ENCODE measurements at places on chromosomes 7 and 10.

DNA sequence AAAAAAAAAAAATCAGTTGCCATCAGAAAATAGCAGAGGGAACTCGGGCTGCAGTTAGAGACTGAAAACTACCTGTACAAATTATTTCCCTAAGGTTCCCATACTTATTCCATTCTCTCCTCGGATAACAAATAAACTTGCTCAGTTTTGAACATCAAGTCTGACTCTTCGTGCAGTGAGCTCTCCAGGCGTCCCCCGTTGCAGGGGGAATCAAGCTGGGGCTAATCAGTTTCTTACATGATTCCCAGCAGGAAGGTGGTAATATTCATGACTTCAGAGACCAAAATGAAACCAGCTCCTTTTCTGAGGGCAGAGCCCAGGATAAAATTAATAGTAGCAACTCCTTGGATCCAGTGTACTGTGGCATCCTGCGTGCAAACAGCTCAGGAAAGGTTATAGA, 135.3 kb downstream of the FRMD4A start:
- DNase-seq = no peak

- no peak for DNase-seq
Measured at GRCh38 chr10:24208661-24209431, at the start of gene KIAA1217. TSS of gene KIAA1217 (plus strand) at chr10:24209138. CDS start at chr10:24209194, 56 bp downstream.

DNA sequence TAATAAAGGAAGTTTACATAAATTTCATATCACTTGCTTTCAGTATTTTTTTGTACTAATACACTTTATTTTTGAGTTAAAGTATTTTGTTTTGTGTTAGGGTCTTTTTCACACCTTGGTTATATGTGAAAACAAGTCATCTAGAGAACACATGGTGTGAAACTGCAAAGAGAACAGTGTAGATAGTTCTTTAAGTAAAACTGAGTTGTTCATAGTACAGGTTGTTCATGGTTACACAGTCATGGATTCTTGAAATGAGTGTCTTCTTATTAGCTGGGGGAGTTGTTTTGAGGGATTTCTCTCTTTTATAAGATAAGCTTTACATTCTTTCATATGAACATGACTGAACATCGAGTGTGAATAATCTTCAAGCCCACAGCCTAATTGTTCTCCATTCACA, 244.2 kb downstream of the THSD7A start:
- no peak for DNase-seq

- DNase-seq = no peak
Measured at GRCh38 chr7:2932402-2933251, 88.5 kb upstream of the GNA12 start.

- no peak for DNase-seq
Measured at GRCh38 chr7:461453-462172, 58.0 kb downstream of the PDGFA start.

- DNase-seq = no peak
Measured at GRCh38 chr10:126628746-126629145, 41.7 kb downstream of the C10orf90 start.

DNA sequence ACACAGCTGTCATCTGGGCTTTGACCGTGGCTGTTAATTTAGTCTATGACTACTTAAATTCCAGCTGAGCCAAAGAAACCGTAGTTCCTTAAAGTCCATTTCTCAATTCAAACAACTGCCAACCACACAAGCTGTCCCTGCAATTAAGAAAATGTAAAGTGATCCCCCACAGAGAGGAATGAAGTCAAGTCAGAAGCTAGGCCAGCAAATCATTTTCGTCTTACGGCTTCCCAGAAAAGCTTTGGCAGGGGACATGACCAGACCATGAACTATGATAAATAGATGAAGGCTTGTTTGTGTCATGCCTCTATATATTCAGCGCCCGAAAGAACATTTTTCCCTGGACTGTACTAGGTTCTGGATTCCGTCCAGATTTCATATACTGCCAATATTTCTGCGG, 54.6 kb downstream of the HACD1 start:
- no peak for DNase-seq

GRCh38 chr7:55536619-55537457, 35.5 kb downstream of the VOPP1 start:
- no peak for DNase-seq

GRCh38 chr10:8229153-8229552, 174.7 kb downstream of the GATA3 start:
- DNase-seq = no peak

- no peak for DNase-seq
Measured at GRCh38 chr10:71971769-71972555, 7.8 kb downstream of the CHST3 start.

DNA sequence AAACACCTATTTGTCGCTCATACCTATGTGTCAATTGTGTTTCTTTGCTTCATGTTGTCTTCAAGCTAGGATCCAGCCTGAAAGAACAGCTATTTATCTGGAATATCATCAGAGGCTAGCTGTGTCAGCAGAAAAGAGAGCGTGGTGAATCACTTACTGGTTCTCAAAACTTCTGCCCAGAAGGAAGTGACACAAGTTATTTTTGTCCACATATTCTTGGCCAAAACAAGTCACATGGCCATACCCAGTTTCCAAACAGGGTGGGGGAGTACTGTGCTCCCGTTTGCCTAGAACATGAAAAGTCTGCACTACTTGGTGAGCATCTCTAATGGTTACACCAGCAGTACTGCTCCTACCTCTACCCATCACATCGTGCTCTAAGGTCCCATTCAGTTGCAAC, 160.9 kb upstream of the CSTF2T start:
- DNase-seq = no peak

DNA sequence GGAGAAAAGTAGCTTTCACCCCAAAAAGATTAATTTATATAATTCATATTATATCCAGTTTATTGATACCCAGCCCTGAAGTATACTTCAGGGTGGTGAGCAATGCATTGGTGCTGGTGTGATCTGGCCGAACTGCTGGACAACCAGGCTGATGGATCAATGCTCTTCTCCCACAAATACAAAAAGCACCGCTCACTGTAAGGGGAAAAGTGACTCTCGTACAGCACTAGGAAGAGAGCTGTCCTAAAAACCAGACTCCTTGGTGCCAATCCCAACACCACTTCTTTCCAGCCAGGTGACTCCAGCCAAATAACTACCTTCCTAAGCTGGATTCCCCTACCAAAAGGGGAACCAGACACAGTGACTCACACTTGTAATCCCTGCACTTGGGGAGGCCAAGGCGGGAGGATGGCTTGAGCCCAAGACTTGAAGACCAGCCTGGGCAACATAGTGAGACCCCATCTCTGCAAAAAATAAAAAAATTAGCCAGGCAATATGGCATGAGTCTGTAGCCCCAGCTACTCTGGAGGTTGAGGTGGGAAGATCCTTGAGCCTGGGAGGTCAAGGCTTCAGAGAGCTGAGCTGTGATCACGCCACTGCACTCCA, 13.1 kb upstream of the TNPO3 start:
- DNase-seq = no peak

GRCh38 chr7:133780912-133781311, 346.2 kb upstream of the LRGUK start:
- DNase-seq = no peak

GRCh38 chr10:69337296-69338132, 59.2 kb downstream of the HK1 start:
- DNase-seq = no peak

GRCh38 chr10:87799860-87800259, 18.2 kb downstream of the ATAD1 start:
- DNase-seq = no peak

GRCh38 chr7:140475747-140476333, 3.5 kb downstream of the MKRN1 start:
- DNase-seq = no peak

DNA sequence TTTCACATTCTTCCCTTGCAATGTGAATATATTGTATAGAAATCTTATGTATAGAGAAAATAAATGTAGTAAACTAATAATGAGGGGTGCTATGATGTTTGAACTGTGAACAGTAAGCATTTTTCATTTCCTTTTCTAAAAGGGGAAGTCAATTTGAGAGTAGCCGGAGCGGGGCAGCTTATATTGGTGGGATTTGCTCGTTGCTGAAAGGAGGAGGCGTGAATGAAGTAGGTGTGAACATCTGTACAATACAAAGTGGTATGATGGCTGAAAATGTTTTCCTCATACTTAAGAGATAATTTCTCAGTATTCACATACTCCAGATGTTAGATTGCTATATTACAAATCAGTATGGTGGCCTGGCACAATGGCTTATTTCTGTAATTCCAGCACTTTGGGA, 87.1 kb downstream of the SRI start:
- no peak for DNase-seq

- no peak for DNase-seq
Measured at GRCh38 chr7:150466477-150466876, 16.0 kb downstream of the GIMAP8 start.

DNA sequence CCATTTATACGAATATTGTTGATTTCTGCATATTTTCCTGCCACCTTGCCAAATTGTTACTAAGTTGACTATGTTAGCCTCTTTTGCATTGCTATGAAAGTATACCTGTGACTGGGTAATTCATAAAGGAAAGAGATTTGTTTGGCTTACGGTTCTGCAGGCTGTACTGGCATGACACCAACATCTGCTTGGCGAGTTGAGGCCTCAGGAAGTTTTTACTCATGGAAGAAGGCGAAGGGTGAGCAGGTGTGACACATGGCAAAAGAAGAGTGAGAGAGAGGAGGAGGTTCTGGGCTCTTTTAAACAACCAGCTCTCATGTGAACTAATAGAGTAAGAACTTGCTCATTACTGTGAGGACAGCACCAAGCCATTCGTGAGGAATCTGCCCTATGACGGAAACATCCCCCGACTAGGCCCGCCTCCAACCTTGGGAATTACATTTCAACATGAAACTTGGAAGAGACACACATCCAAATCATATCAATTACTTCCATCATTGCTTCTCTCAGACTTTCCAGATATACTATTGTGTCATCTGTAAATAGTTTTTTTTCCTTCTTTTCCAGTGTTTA, 8.4 kb downstream of the RALA start:
- no peak for DNase-seq

DNA sequence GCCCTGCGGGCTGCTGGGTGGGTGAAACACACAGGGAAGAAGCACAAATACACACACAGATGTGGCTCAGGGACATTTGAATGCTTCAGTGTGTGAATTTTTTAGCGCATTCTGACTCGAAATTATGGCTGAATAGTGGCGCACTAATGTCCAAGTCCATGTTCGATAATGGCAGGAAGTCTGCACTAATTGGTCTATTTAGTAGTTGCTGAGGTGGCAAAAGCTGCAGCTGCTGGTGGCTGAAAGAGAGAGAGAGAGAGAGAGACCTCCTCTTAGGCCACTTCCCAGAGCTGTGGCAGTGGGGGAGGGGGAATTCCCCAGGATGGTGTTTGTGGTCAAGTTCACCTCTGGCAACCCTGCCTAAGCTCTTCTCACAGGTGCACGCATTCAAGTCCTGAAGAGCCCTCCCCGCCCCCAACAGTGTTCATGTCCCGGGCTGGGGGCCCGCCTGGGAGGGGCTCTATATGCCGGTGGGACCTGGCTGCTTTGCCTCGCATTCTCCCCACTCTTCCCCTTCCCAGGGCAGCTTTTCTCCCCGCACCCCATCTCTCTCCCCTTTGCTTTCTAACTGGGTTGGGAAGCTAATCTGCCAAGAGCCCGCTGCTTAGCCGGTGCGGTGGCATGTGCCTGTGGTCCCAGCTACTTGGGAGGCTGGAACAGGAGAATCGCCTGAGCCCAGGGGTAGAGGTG, 6.0 kb upstream of the MNX1 start:
- no peak for DNase-seq

DNA sequence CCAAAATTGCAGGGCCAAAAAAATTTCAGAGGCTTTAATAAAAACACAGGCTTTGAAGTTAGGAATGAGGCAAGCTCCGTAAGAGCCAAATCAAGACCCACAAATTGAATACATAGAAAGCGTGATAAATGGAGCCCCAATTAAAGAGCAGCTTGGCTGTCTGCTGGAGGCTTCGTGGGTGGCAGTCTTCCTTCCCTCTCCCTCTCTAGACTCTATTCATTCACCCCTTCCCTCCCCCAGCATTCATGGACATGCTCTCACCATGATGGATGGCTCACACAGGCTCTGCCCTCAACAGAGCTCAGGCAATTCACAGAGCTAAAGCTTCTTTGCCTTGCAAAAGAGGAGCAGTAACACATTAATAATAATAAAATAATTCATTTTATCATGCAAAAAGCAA, 214.1 kb downstream of the HERPUD2 start:
- no peak for DNase-seq

DNA sequence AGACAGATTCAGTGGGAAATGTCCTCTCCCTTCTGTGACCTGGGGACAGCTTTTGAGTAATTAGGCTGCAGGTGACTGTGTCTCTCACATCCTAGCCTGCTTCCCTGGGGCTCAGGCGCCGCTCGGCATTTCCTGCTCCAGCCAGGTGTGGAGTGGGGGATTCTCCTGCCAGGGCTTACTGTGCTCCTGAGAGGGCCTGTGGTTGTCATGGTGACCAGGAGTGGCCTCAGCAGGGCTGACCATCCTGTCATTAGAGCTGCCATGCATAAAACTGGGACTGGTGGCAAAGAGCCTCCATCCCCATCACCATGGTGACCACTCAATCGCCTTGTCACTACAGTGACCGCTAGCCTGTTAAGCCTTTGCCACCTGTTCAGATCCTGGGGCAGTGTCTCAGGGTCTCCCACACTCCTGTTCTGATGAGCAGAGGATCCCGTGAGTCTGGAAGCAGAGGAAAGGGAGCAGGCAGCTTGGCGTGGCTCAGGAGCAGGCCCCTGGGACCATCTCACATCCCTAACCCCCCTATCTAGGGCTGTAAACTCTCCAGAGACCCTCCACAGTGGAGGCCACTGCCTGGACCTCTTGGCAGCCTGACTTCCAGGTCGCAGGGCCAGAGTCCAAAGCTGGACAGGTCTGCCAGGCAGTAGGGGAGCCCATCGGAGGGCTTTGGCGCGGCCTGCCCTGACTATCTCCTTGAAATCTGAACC, at the start of gene GCK:
GCK (minus strand) TSS at position 154 of the 707 bp plus-strand sequence. CDS start 486 bp downstream, outside the sequence.
- no peak for DNase-seq

All from esophagus squamous epithelium (tissue), 5 donors.